ENCODE measurements at places on chromosomes 6 and 20.

GRCh38 chr20:12883507-12883885, 125.3 kb upstream of the SPTLC3 start:
- no peak for DNase-seq

DNA sequence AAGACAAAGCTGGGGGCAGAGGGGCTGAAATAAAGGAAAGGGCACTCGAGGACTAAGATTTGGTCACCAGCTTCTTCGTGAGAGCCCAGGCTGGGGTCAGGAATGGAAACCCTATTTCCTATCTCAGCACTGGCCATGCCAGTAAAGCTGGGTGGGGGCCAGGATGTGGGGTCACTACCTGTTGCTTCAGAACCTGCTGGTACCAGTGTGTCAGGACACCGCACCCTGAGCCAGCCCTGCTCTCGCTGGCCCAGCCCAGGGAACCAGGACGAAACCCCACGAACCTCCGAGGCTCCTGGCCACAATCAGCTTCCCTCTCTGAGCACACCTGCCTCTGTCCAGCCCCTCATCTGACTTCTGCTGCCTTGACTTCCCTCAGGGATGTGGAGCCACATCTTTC, 2.1 kb downstream of the CDSN start:
- DNase-seq = no peak

- no peak for DNase-seq
Measured at GRCh38 chr20:41154436-41155176, 17.3 kb downstream of the PLCG1 start.

GRCh38 chr6:45327956-45328522, at the start of gene RUNX2:
Gene RUNX2 (plus strand): TSS chr6:45328330. CDS start chr6:45328727, 397 bp downstream.
- no peak for DNase-seq

- peak; percentile 67 for DNase-seq
Measured at GRCh38 chr20:50189681-50190250, 864 bp upstream of the CEBPB start.

DNA sequence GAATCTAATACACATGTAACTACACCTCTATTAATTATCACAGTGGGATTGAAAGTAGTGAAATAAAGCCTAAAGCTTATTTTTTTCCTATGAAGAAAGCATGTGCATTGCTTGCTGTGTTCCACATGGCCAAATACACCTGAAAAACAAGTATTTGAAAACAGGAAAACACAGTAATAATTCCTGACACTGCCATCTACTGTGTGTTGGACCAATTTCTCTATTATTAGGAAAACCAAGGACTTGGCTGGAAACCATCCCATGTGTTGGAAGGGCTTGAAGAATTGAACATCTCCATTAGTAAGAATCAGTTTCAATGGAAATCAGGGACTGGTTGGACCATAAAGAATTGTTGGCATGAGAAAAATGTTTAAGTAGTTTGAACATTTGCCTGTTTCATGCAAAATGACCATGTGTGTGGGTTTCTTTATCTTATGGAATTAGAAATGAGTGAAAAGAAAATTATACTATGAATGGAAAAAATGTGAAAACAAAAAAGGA, 124.1 kb downstream of the PHF3 start:
- no peak for DNase-seq

GRCh38 chr20:63891061-63892002, 3.6 kb upstream of the DNAJC5 start:
- no peak for DNase-seq

DNA sequence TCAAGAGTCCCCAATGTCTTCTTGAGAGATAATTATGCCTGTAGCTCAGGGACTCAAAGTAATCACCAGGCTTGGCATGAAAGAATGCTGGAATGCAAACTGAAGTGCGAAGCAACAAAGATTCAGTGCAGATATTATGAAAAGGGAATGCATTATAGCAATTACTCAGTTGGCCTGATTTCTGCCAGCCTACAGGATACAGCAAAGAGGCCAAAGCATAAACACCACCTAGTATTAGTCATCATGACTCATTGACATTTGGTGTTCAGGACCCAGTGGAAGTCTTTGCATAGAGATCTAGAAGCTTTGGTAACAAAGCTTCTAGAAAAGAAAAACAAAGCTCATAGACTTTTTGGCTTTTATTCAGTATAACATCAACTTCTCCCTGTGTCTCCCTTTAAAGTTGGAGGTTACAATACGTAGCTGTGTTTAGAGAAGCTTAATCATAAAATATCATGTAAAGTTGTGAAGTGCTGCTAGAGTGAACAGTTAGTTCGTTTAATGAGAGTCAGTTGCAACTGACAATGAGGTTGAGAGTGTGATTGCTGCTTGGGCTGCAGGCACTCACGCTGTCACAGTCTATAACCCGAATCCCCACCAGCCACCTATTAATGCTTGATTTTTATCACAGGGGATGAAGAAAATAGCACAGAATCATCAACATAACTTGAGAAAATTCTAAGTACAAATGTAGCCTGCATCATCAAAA, 932.7 kb downstream of the TFAP2A start:
- DNase-seq = no peak

GRCh38 chr6:18577491-18577890, 190.3 kb downstream of the RNF144B start:
- no peak for DNase-seq

DNA sequence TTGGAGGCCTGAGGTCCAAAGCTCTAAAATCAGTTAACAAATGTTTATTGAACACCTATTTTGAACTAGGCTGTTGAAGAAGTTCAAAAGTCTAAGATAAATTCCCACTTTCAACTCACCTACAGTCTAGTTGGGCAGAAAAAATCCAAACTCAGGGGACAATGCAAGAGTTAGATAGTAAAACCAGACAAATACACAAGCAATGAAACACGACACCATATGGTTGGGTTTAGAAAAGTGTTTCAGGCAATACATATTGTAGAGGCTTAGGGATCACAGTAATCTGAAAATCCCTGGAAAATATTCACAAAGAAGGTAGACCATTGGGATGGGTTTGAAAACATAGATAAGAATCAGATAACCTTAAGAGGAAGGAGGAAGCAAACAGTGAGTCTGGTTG, 1.3 kb upstream of the CARMIL1 start:
- no peak for DNase-seq

DNA sequence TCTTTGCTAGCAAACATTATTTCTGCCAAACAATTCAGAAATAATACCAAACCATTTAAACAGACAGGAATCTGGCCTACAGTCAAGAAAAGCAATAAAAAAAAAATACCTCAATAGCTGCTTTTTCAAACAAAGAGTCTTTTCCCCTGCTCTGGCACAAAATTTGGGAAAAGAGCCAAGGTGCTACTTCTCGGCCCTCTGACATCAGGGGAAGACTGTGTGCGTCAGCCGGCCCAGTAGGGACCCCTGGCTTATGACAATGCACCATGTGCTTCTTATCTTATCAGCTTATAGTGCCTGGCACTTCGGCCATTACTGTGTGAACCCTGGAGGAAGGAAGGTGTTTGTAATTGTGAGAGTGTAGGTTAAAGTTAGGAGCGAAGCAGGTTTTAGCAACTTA, 89.4 kb downstream of the PDE10A start:
- DNase-seq = no peak

DNA sequence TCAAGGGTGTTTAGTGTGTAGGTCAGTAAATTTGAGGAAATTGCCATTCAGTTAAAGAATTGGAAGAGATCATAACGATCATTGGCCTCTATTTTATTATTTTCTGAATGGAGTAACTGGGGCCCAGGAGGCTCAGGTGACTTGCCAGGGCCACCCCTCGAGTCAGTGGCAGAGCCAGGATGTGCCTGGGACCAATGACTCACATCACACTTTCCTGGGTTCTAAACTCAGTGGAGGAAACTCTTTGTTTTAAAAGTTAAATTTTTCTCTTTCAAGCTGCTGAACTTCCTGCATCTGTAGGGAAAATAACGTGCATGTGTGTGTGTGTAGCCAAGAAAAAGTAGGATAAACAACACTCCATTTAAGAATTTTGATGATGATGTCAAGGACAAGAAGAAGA, 135.5 kb downstream of the MYLK4 start:
- no peak for DNase-seq

DNA sequence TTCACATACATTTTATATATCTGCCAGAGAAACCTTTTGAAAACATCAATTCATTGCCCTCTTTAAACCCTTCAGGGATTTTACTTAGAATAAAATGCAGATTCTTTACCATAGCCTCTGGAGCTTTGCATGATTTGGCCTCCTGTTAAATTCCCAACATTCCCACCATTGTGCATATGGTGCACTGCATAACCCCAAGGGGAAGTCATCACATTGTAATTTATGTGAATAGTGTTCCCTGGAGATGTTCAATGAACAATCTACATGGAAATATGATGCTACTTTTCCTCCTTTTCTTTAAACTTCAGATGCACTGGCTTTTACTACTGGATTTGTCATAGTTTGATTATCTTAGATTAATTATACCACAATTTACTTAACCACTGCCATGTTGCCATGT, 94.7 kb downstream of the PHF3 start:
- DNase-seq = no peak

GRCh38 chr6:118659513-118660217, 8.3 kb upstream of the CEP85L start:
- DNase-seq = peak; percentile 55

DNA sequence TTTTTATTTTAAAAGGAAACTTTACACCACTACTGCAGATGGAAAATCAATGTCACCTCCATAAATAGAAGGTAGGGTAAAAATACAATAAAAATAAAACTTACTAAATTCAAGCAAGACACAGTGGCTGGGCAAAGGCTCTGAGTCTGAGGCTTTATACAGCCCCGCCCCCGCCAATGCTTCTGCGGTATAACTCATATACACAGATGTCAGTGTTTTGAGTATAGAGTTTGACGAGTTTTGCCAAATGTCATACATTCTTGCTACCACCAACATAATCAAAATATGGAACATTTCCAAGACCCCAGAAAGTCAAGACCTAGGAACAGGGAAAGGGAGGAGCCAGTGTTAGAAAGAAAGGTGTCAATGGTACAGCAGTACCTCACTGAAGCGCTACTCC, 12.8 kb downstream of the NFATC2 start:
- no peak for DNase-seq

GRCh38 chr6:69933239-69933638, 66.9 kb downstream of the COL19A1 start:
- DNase-seq = no peak

- DNase-seq = no peak
Measured at GRCh38 chr20:40931410-40932044, 97.1 kb upstream of the TOP1 start.

DNA sequence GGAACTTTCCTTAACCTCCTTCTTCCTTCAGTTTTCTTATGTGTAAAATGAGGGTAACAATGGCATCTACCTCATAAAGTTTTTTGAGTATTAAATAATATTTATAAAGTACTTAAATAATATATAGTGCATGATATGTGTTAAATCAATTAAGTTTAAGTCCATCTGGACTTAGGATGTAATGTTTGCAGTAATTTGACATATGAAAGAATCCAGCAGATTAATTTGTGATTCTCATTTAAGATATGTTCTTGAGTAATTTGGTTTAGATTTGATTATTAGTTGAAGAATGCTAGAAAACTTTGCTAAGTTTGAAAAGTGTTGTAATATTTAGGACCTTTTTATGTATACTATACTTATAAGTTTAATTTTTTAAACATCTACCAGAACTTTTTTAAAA, 18.1 kb downstream of the KCTD20 start:
- no peak for DNase-seq

- DNase-seq = no peak
Measured at GRCh38 chr20:38673725-38674091, 50.6 kb upstream of the SLC32A1 start.
